Right renal pelvis (tissue), 4 donors: ENCODE measurements at places on chromosomes 11 and 22. TPM values are rescaled to one million over a fixed set of nuclear protein-coding genes. Genes with fewer than 3 reads are reported as not detected.

Gene USH1C
- 68.1 TPM for polyA plus RNA-seq

Gene PGA5
- not detected for polyA plus RNA-seq

Gene CLDN5
- polyA plus RNA-seq, result 24.1 TPM

Gene LRP4
- 25.5 TPM for polyA plus RNA-seq

Gene UPK2
- 0.74 TPM for polyA plus RNA-seq

Gene DHCR7
- 49.5 TPM for polyA plus RNA-seq

Gene BTG4
- polyA plus RNA-seq, result not detected

Gene THY1
- 90.0 TPM for polyA plus RNA-seq

Gene KCNK4
- polyA plus RNA-seq, result not detected

Gene APOBEC3H
- 0.27 TPM for polyA plus RNA-seq

Gene B3GAT1
- polyA plus RNA-seq, result 3.3 TPM

Gene CLP1
- polyA plus RNA-seq, result 17.1 TPM

Gene SPATA19
- polyA plus RNA-seq, result not detected

Gene ART5
- polyA plus RNA-seq, result 3.5 TPM

Gene FXYD6
- 148 TPM for polyA plus RNA-seq

Gene NPAS4
- 0.12 TPM for polyA plus RNA-seq

Gene DDX25
- 5.0 TPM for polyA plus RNA-seq

Gene NRGN
- 29.3 TPM for polyA plus RNA-seq

Gene ADAMTS15
- polyA plus RNA-seq, result 61.1 TPM

Gene SAA4
- polyA plus RNA-seq, result not detected

Gene OR51G2
- polyA plus RNA-seq, result not detected

Gene TMPRSS4
- polyA plus RNA-seq, result 27.6 TPM

Gene GGTLC2
- not detected for polyA plus RNA-seq

Gene MEI1
- polyA plus RNA-seq, result 2.6 TPM

Gene SCO2
- not detected for polyA plus RNA-seq

Gene RFPL3
- not detected for polyA plus RNA-seq

Gene MMP1
- polyA plus RNA-seq, result not detected

Gene SCARF2
- polyA plus RNA-seq, result 17.3 TPM

Gene SCGB1A1
- not detected for polyA plus RNA-seq

Gene OR2D2
- not detected for polyA plus RNA-seq

Gene BSCL2
- 69.8 TPM for polyA plus RNA-seq

Gene OR52N4
- not detected for polyA plus RNA-seq

Gene DYNC2H1
- 42.4 TPM for polyA plus RNA-seq

Gene B4GALNT4
- polyA plus RNA-seq, result 60.1 TPM

Gene ASCL2
- polyA plus RNA-seq, result 4.5 TPM

Gene IGF2
- polyA plus RNA-seq, result 994 TPM

Gene FOLR3
- polyA plus RNA-seq, result 2.0 TPM

Gene FZD4
- polyA plus RNA-seq, result 70.8 TPM

Gene TYMP
- 1.2 TPM for polyA plus RNA-seq

Gene KCNQ1OT1
- polyA plus RNA-seq, result 1.5 TPM

Gene OR51B4
- not detected for polyA plus RNA-seq

Gene PYGM
- polyA plus RNA-seq, result 2.8 TPM

Gene RPL3
- polyA plus RNA-seq, result 3,142 TPM

Gene MYRF
- 21.4 TPM for polyA plus RNA-seq

Gene CCDC116
- polyA plus RNA-seq, result 0.53 TPM

Gene EMID1
- polyA plus RNA-seq, result 115 TPM

Gene MN1
- 6.7 TPM for polyA plus RNA-seq

Gene UNC93B1
- 8.0 TPM for polyA plus RNA-seq

Gene EPS8L2
- polyA plus RNA-seq, result 147 TPM

Gene VPS37C
- polyA plus RNA-seq, result 18.7 TPM

Gene LDHAL6A
- 1.4 TPM for polyA plus RNA-seq

Gene TYR
- 0.14 TPM for polyA plus RNA-seq

Gene SLC22A25
- polyA plus RNA-seq, result not detected

Gene VPREB1
- 0.44 TPM for polyA plus RNA-seq

Gene SIPA1
- 26.9 TPM for polyA plus RNA-seq

Gene CRACR2B
- 11.5 TPM for polyA plus RNA-seq
